ENCODE measurements at places on chromosomes 3 and 15. TPM values are rescaled to one million over a fixed set of nuclear protein-coding genes. Genes with fewer than 3 reads are reported as not detected.

Gene TGM4
- not detected for total RNA-seq

DNA sequence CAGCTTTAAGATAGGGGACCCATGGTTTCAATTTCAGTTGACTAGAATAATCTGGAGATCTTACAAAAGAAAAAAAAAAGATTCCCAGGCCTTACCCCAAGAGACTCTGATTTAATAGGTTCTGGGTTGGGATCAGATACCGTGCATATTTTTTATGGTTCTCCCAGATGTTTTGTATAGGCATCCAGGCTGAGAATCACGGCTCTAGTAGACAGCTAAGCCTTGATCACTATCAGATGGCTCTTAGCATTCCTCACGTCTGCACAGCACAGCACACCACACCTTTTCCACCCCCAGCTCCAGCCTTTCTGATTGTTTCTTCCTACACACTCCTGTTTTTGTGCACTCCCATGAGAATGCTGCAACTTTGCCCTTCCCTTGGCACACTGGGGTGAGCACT is 40.8 kb downstream of the TMEM45A start:
- no peak for DNase-seq

DNA sequence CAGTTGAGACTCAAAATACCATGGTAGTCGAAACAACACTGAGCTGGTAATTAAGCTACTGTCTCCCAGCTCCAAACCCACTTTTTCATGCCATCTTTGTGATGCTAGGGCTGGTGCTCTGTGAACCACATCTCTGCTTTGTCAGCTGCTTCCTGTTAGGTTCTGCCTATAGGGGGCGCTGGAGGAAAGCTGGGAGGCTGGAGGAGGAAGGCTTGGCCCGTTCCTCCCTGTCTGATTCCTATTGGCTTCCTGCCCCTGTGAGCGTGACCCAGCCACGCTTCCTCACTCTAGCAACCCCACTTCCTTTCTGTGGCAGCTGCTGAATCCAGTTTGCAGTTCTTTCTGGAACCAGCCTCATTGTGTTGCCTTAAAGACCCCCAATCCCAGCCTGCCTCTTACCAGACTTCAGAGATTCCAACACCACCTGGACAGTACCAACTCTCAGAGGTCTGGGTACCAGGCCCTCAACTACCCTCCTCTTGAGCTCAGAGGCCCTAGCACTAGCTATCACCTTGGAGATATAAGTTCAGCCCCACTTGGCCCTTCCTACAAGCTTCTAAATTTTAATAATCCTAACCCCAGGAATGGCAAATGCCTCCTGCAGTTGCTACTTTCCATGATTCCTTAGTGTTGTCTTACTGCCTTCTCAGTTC is 120.9 kb downstream of the ERC2 start:
- DNase-seq, result no peak

GRCh38 chr15:63418811-63419210 is 37.2 kb upstream of the CA12 start:
- DNase-seq, result no peak

DNA sequence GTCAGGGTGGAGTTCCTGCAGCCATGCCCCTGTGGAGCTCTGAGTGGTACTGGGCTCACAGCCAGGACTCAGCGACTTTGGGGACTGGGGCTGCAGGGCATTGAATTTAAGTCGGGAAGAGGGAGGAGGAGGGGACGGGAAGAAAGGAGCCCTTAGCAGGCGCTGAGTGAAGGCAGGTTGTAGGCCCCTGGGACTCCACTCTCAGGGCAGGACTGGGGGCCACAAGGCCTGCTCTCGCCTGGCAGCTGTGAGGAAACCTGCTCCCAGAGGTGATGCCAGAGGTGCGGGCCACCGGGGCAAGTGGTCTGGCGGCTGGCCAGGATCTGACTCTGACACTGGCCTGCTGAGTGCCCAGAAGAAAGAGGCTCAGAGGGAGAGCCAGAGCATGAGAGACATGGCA is 73.5 kb downstream of the EPHB3 start:
- no peak for DNase-seq

GRCh38 chr3:62139957-62140356 is 233.4 kb downstream of the FEZF2 start:
- no peak for DNase-seq
